ENCODE measurements at places on chromosomes 13 and 19.

DNA sequence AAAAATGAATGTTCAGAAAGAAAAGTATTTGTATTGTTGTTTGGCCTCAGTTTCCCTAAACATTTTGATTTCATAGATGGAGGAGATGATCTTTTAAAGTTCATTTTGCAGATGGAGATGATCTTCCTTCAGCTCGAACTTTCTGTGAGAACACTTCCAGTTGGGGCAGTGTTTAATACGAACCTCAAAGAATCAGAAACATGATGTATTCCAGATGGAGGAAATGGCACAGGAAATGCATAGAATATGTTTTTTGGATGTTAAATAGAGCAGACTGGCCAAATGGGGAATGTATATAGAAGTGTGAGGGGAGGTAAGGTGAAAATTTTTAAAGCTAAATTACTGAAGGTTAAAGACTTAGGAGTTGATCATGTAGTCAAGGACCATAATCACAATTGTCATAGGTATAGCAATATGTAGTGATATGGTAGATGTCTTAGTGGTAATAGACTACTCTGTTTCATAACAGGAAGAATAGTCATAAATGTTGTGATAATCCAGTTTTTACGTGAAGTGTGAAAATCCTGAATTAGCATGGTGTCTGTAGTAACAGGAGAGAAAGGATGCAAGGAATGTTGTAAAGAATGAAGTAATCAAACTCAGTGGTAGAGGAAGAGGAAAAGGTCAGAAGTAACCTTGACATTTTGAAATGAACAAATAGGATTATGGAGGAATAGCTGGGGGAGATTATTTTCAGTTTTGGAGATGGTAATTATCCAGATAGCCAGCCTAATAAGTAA is 5.1 kb downstream of the RAP2A start:
- DNase-seq = no peak

GRCh38 chr13:57558051-57558467 is 73.5 kb upstream of the PCDH17 start:
- DNase-seq = peak; percentile 0

GRCh38 chr13:67148161-67148571 is 82.0 kb downstream of the PCDH9 start:
- no peak for DNase-seq

- DNase-seq = no peak
These were observed 11.6 kb upstream of the RNF113B start for GRCh38 chr13:98188544-98189166.

- no peak for DNase-seq
These were observed 4.8 kb downstream of the USPL1 start for GRCh38 chr13:30622551-30622950.

DNA sequence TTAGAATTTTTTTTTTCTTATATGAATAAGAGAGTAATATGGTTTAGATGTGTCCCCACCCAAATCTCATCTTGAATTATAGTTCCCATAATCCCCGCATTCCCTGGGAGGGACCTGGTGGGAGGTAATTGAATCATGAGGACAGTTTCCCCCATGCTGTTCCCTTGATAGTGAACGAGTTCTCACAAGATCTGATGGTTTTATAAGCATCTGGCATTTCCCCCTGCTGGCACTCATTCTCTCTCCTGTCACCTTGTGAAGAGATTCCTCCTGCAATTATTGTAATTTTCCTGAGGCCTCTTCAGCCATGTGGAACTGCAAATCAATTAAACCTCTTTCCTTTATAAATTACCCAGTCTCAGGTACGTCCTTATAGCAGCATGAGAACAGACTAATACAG is 205.7 kb downstream of the MYO16 start:
- DNase-seq = no peak

GRCh38 chr13:103100830-103101229 is 34.6 kb upstream of the SLC10A2 start:
- DNase-seq = no peak

GRCh38 chr19:46745521-46746280 is at the start of gene FKRP:
TSS of gene FKRP (plus strand) at chr19:46746057. CDS start at chr19:46755451, 9,394 bp downstream.
- DNase-seq = peak; percentile 44

GRCh38 chr19:383040-383439 is 25.9 kb downstream of the C2CD4C start:
- no peak for DNase-seq

DNA sequence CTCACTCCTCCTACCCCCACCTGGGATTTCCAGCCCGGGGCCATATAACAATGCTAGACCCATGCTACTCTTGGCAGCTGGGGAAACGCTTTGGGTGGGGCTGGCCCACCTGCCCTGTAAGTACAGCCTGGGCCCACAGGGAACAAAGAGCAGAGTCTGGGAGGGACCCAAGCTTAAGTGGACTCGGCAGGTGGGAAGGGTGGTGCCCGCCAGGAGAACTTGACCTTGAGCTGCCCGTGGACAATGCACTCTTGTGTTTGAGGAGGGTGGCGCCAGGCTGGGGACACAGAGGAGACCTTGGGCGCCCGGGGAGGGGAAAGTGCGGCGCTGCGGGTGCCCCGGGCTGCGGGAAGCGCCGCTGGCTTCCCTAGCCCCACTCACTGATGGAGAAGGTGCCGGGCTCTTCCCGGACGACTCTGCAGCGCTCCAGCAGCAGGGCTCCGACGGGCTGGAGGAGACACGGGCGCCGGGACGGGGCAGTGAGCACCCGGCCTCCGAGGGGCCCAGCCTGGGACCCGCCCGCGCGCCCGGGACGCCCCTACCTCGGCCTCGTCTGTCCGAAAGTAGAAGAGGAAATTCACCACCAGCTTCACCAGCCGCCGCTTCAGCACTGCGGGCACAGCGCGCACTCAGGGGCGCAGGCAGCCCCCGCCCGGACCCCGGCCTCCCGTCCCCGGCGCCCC is 607 bp downstream of the PLEKHJ1 start:
- DNase-seq = peak; percentile 49
